ENCODE measurements at places on chromosomes 16 and 17.

- no peak for DNase-seq
Measured at GRCh38 chr17:17058304-17058703, 16.0 kb downstream of the MPRIP start.

DNA sequence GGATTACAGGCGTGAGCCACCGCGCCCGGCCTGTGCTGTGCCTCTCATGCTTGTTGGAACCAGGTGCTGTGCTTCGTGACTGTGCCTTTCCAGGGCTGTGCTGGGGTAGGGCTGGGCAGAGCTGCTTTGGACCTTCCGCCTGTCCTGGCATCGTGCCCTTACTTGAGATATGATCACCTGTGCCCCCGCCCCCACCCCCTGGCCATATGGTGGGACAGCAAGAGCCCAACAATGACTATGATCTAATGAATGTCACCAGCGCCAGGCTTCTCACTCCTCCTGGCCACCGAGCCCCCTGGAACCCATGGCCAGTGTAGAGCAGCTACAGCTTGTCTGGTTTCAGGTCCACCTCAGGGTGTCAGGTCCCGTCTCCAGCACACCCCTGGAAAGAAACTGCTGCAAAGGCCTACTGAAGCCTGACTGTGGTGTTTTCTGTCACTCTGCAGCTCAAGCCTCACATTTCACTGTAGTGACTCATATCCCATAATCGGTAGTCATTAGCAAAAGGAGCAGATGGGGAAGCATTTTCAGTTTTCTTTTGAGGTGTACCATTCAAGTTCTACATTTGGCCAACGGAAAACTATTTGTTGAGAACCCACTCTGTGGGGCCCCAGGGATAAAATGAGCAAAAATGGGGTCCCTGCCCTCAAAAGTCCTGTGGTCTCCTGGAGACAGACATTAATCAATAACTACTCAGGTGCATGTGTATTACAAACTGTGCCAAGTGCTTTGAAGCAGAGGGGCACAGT, 22.1 kb downstream of the FCSK start:
- no peak for DNase-seq

DNA sequence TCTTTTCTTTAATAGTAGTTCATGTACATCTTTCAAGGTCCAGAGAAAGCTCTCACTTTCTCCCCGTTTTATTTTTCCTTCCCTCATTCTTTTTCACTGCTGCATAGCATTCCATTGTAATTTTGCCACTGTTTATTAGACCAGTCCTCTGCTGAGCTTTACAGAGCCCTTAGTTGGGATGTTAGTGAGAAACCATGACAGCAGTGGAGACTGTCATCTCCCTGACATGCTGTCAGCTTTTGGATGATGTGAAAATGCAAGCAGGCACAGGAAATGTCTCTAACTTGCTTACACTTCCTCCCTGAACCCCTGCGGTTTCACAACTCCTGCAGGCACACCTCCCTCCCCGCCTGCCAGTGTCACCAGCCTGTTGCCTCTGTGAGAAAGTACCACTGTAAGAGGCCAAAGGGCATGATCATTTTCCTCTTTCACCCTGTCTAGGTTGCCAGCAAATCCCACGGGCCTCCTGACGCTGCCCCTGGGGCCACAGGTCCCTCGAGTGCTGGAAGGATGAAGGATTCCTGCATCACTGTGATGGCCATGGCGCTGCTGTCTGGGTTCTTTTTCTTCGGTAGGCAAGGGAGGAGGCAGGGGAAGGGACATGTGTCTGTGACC, at the start of gene ITGAL:
Gene ITGAL (plus strand): TSS at position 415 of the 615 bp plus-strand sequence. CDS start 96 bp downstream, at position 511.
- DNase-seq = no peak

- DNase-seq = peak; percentile 76
Measured at GRCh38 chr17:49971848-49972485, 3.0 kb downstream of the DLX4 start.

DNA sequence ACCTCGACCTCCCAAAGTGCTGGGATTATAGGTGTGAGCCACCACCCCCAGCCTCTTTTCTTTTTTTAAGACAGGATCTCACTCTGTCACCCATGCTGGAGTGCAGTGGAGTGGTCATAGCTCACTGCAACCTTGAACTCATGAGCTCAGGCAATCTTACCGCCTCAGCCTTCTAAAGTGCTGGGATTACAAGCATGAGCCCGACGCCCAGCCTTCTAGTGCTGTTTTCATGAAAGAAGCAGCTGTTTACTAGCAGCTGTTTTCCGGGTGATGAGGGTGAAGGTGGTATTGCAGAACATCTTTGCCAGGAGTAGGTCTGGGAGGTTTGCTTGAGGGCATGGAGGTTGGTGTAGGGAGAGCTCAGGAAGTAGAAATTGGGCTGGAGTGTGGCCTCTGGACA, 2.0 kb downstream of the ADCY7 start:
- no peak for DNase-seq

DNA sequence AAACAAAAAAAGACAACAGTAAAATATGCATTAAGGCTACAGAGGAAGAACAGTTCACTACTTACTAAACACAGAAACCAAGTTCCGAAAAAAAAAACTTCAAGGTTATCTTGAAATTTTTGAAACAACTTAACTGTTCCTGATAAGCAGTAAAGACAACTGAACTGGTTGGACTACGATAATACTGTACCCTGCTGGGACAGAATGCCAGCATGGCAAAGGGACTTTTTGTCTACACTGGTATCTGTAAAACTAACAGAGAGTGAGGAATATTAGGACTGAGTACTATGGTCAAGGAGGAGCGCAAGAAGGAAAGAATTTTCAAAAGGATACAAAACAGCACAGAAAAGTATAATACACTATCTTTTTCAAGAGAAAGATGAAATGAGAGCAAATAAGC, 19.8 kb downstream of the SETD6 start:
- no peak for DNase-seq

DNA sequence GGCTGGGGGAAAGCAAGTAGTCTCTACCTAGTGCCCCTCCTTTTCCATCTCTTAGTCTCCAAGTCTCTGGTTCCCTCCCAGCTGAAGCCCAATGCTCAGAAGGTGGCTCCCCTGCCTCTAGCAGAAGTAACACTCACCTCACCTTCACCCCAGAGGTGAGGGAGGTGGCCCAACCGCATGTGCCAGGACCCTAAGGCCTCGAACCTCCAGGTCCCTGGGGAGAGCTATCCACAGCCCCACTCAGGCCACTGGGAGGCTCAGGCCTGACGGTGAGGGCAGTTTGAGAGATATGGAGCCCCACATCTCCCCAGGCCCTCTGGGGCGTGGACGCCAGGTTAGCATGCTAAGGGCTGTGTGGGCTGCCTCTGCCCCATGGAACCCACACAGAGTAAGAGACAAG, 5.8 kb downstream of the CBLN1 start:
- no peak for DNase-seq

- no peak for DNase-seq
Measured at GRCh38 chr17:1422885-1423284, 22.9 kb upstream of the YWHAE start.

DNA sequence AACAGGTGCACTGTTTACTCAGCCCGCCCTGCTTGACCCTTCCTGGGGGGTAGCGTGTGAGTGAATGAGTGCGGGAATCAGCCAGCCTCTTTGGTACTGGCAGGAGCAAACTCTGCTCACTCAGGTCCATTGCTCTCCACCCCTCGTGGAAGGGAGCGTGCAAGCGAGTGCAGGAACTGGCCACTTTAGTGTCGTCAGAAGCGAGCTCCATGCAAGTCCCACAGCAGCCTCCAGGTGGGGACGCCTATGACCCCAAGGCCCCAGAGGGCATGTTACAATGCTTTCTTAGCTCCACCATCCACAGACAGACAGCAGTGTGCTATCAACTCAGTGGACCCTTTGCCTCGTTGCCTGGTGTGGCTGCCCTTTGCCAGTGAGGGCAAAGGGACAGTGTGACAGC, 1025.1 kb upstream of the CDH8 start:
- no peak for DNase-seq

GRCh38 chr17:35242805-35243560, at the start of gene SLFN5:
Gene SLFN5, plus strand, starts transcription at chr17:35243072. Its CDS starts 15,619 bp downstream, at chr17:35258691.
- DNase-seq = peak; percentile 64

GRCh38 chr17:77640252-77640651, 318.3 kb upstream of the TNRC6C start:
- DNase-seq = no peak

- DNase-seq = no peak
Measured at GRCh38 chr17:7261379-7262191, 693 bp downstream of the CLDN7 start.

GRCh38 chr16:88196471-88197400, 186.0 kb upstream of the ZNF469 start:
- no peak for DNase-seq

- DNase-seq = no peak
Measured at GRCh38 chr16:79776243-79776847, 175.8 kb upstream of the MAF start.

DNA sequence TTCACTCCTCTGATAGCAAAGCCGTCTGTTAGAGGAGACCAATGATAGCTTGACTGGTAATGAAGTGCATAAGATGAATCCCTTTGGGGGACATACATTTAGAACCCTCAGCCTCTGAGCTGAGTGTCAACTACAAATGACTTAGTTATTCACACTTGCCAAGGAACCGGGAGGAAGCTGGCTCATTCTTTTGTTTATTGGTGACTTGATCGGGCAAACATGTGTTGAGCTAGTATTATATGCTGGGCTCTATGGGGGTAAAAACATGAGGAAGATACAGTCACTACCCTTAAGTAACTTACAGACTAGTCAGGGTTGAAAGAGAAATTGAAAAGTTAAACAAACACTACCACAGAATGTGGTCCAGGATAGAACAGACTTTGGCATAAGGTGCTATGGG, 3.0 kb downstream of the CCL16 start:
- no peak for DNase-seq

DNA sequence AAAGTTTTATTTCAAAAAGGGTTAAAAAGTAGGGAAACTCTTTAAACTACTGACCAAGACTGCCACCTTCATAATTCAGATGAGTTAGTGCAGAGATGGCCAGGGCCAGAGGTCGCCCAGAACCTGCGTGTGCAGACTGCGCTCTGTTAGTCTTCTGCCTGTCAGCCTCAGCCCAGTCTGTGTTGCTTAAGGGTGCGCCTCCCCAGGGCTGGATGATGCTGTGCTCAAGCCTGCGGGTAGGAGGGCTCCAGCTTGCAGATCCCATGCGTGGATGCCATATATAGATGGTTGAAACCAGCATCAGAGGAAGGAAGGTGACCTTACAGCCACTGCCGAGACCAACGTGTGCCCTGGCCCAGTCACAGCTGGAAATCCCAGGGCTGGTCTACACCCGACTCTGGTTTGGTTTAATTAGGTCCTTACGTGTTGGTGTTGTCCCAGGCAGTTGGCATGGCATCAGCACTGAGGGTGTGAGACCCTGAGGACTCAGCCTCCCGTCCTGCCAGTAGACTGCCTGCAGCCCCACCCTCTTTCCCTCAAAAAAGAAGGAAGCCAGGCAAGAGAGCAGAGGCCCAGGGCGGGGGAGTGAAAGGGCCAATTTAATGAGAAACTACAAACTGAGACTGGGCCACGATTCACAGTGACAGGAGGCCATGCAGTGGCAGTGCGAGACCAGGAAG, 27.7 kb downstream of the CDIP1 start:
- DNase-seq = no peak

- DNase-seq = no peak
Measured at GRCh38 chr16:12975766-12976165, 74.4 kb downstream of the SHISA9 start.

- DNase-seq = peak; percentile 71
Measured at GRCh38 chr17:47982645-47983390, 11.9 kb downstream of the CDK5RAP3 start.

- no peak for DNase-seq
Measured at GRCh38 chr17:30505868-30506417, 28.7 kb downstream of the GOSR1 start.

- no peak for DNase-seq
Measured at GRCh38 chr16:65372171-65372570, 250.3 kb upstream of the CDH11 start.

DNA sequence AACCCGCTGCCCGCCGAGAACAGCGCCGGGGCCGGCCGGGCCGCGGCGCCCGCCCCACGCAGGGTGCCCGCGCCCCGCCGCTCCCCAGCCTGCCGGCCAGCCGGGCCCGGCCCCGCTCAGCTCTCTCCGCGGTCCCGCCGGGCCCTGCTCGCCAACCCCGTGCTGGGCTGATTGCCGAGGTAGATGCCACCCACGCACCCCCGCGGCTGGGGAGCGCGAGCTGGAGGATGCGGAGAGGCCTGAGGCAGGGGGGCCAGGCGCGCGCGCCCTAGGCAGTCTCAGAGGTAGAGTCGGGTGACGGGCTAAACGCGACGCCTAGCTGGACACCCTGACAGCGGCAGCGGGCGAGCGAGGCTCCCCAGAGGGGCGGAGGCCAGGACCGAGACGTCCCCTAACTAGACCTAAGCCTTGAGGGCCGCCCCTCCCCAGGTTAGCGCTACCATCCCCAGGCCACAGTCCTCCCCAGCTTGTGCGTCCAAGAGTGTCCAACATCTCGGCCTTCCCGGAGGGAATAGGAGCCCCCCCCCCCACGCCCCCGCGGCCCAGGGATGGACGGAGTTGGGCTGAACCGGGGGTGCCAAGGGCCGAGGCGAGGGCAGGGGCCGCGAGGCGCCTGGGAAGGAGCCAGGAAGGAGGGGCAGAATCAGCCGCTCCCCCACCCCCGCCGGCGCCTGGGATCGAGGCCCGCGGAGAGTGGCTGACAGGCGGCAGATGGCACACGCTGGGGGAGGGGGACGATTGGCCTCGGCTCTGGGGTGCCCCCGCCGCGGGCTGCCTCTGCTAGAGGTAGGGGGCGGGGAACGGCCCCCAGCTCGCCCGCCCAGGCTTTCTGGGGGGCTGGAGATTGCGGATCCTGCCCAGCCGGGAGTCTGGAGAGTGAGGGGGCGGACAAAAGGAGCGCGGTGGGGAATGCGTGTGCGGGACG, 2.5 kb upstream of the ZNF423 start:
- DNase-seq = no peak

- no peak for DNase-seq
Measured at GRCh38 chr17:4492721-4493561, 5.7 kb upstream of the SPNS2 start.

DNA sequence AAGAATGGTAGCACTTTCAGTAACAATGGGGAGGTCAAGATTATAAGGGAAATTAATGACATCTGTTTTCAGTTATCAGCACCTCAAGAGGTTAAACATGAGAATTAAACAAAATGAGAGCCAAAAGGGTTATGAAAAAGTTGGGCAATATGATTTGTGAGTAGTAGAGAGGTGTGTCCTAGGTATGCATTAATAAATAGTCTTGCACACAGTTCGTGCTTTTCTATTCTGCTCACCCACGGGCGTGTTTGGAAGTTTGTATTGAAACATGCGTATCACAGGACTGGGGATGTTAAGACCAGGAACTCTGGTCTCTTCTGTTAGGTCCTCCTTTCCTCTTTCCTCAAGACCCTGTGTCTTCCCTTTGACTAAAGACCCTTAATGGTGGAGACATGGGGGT, 6.0 kb downstream of the BPTF start:
- DNase-seq = no peak

GRCh38 chr16:55292491-55292890, 31.5 kb upstream of the IRX6 start:
- DNase-seq = no peak
